ENCODE measurements at places on chromosomes 5 and 9. TPM values are rescaled to one million over a fixed set of nuclear protein-coding genes. Genes with fewer than 3 reads are reported as not detected.

The PALM2AKAP2 gene
- 12.5 TPM for total RNA-seq

The SLC27A6 gene
- 0.32 TPM for total RNA-seq

The CDH18 gene
- 0.22 TPM for total RNA-seq

The DIPK1B gene
- not detected for total RNA-seq

The PCDHA9 gene
- total RNA-seq, result not detected

The DAPK1 gene
- total RNA-seq, result 1.9 TPM

The TSLP gene
- total RNA-seq, result not detected

The QRFP gene
- not detected for total RNA-seq

The LCN2 gene
- total RNA-seq, result not detected

The AFAP1L1 gene
- total RNA-seq, result 0.38 TPM

The MARVELD2 gene
- 5.5 TPM for total RNA-seq

The PRELID2 gene
- total RNA-seq, result 0.76 TPM

The NAIP gene
- 6.3 TPM for total RNA-seq

The RUSC2 gene
- 78.4 TPM for total RNA-seq

The ZNF618 gene
- 2.3 TPM for total RNA-seq

The PRUNE2 gene
- 6.8 TPM for total RNA-seq

The LVRN gene
- not detected for total RNA-seq

The PCDHB9 gene
- total RNA-seq, result 2.5 TPM

The CDC25C gene
- total RNA-seq, result 5.9 TPM

The TGFBI gene
- 7,109 TPM for total RNA-seq

The MAP1B gene
- total RNA-seq, result 149 TPM

The ABCA2 gene
- total RNA-seq, result 49.4 TPM

The KIF2A gene
- total RNA-seq, result 40.0 TPM
